ENCODE measurements at places on chromosomes 2 and 18. TPM values are rescaled to one million over a fixed set of nuclear protein-coding genes. Genes with fewer than 3 reads are reported as not detected.

The TIMM21 gene
- 31.0 TPM for total RNA-seq

The OSBPL1A gene
- 13.9 TPM for total RNA-seq

The MTERF4 gene
- total RNA-seq = 20.9 TPM

The GPC1 gene
- total RNA-seq = 158 TPM

The SLC19A3 gene
- 0.16 TPM for total RNA-seq

The OSBPL6 gene
- total RNA-seq = 7.0 TPM

Measured in mesangial cell (primary cell).